WTC11 (cell line): ENCODE measurements at places on chromosomes 12 and 14. TPM values are rescaled to one million over a fixed set of nuclear protein-coding genes. Genes with fewer than 3 reads are reported as not detected.

GYS2 gene
- total RNA-seq, result not detected in 3 replicates

NEMP1 gene
- total RNA-seq, result 38.3 to 41.9 TPM (median 39.6 TPM) in 3 replicates

RNASE7 gene
- total RNA-seq, result not detected in 3 replicates

CCDC198 gene
- not detected in 3 replicates for total RNA-seq
